Right ventricle myocardium superior (tissue), 1 donor: ENCODE measurements at places on chromosomes 6 and 20. TPM values are rescaled to one million over a fixed set of nuclear protein-coding genes. Genes with fewer than 3 reads are reported as not detected.

- DNase-seq, result no peak
Measured at GRCh38 chr6:53023323-53023722, 28.2 kb upstream of the GSTA4 start.

- DNase-seq, result peak; percentile 83
Measured at GRCh38 chr6:42960243-42961019, at the start of gene GNMT. GNMT (plus strand) TSS chr6:42960754; CDS start chr6:42960768, 14 bp downstream.

DNA sequence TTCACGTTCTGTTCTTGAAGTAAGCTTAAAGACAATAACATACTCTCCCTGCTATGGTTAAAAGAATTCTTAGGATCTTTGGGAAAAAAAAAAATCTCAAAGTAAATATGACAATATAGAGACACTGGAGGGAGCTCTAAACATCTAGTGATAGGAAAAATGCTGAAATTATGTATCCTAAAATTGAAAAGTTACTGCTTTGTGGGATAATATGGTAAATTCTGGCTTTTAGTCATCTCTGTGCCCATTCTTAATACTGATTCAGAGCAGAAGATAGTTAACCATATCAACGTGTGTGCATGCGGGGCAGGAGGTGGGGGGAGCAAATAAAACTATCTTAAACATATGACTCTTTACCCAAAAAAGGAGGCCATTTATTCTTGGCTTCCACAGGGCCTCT is 165.4 kb downstream of the GMPR start:
- no peak for DNase-seq

GRCh38 chr20:61662968-61663331 is 402.7 kb downstream of the TAF4 start:
- DNase-seq, result no peak

DNA sequence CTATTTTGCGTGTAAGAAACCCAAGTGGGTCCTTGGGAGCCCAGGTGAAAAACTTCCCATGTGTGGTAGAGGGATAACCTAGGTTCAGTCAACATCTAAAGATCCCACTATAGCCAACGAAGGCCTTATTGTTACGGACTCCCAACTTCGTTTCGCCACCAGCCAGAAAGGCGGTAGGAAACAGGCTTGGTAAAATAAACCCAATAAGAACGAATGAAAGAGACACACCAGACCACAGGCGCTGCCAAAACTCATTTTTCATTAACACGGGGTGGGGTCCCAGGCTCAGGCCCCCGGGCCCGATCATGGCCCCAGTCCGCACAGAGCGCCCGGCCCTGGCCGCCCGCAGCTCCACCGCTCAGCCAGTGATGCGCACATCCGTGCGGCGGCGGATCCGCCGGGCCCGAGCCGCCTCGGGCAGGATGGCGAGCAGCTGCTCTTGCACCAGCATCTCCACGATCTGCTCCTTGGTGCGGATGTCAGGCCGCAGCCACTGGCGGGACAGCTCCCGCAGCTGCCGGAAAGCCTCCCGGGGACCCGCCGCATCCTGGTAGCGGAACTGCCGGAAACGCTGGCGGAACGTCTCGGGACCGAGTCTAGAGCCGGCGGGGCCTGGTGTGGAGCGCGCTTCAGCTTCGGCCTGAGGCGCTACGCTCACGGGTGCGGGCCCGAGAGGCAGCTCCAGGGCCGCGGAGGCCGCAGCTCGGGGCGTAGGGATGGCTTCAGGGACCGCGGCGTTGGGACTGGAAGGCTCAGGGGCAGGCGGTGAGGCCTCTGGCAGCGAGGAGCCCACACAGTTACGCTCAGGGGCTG is 709 bp downstream of the SCAND1 start:
- DNase-seq, result peak; percentile 64

DNA sequence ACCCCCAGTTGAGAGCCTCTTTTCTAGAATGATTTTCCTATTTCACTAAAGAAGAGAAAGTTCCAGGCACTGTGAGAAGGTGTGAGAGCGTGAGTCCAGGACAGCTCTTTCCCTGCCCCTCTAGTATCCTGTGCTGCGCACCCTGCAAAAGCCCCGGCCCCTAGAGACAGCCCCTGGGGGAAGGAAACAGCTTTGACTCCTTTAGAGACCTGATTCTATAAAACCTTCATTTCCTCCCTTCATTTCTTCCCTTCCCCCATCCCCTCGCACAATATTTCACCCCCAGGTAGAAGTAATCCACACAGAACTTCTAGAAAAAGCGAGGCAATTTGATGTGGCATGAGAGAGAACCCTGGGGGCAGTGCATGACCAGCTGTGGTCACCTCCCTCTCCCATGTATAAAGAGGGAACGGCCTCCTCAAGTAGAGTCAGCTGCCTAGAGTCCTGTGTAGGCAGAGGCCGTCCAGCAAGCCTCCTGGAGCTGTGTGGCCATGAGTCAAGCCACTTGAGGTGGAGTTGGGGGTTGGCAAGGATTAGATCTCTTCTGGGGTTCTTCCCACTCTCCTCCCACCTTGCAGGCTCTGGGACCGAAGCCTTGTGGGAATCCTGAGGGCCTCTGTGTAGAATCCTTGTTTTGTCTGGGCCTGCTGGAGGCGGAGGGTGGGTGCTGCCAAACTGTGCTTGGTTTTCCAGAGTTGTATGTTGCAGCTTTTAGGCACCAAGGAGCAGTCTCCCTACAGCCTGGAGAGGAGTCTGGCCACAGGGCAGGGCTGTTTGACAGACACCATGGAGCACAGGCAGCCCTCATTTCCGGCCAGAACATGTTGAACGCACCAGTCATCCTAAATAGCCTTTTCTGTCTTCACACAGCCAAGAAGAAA is 41.7 kb downstream of the CHMP4B start:
- no peak for DNase-seq

- peak; percentile 91 for DNase-seq
Measured at GRCh38 chr20:20780127-20780824, 67.8 kb upstream of the RALGAPA2 start.

DNA sequence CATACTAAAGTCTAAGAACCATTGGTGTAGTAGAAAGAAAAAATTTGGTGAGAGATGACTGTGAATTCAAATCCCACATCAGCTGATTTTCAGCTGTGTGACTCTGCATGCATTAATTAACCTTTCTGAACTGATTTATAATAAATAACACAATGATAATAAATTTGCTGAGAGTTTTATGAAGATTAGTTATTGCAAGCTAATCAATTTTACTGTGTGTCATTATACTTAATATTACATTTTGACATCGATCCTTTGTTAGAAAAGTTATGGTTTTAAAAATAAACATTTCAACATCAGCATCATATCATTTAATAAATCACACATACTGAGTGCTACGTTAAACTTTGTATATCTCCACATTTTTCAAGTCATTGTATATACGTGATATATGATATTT is 599.7 kb upstream of the MMS22L start:
- no peak for DNase-seq

DNA sequence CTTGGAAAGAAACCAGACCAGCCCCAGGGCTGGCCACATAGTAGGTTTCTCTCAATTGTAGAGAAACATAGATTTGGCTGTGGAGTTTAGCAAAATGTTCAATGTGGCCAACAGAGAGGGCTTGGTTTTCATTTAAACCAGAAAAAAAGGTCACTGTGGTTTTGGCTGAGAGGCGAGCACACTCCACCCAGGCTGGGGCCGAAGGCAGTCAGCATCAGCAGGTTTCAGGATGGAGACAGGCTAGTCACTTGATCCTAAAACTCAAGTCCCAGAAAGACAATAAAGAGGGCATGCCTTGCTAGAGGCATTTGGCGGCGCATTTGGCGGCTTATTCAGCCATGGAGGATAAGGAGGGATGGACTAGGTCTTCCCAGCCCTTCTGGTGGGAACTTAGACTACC is 73.1 kb downstream of the PRND start:
- no peak for DNase-seq

GRCh38 chr6:42222448-42222847 is 4.8 kb upstream of the MRPS10 start:
- DNase-seq, result no peak

GRCh38 chr6:13531956-13532355 is 42.4 kb upstream of the SIRT5 start:
- DNase-seq, result no peak

NNAT gene
- total RNA-seq, result not detected

HCRTR2 gene
- total RNA-seq, result not detected

DLK2 gene
- total RNA-seq, result 1.0 TPM

PBOV1 gene
- not detected for total RNA-seq
